ENCODE measurements at places on chromosomes 4 and X. TPM values are rescaled to one million over a fixed set of nuclear protein-coding genes. Genes with fewer than 3 reads are reported as not detected.

GRCh38 chr4:182825003-182825402 lies 92.2 kb downstream of the DCTD start:
- no peak for DNase-seq

DNA sequence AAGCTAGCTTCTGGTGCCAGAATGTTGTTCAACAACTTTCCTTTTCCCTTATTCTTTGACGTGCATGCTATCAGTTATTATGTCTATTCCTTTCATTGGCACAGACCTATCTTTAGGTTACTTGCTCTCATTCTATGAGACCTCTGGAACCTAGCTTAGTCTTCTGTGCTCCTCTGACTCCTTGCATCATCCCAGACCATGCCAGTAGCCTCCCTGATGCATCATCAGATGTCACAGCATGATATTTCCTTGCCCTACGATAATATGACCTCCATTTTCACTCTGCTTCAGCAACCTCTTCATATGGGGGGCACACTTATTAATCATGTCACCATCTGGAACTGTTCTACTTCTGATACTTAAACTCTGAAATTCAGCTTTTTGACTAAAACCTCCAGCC lies 37.2 kb downstream of the CLCN5 start:
- no peak for DNase-seq

DNA sequence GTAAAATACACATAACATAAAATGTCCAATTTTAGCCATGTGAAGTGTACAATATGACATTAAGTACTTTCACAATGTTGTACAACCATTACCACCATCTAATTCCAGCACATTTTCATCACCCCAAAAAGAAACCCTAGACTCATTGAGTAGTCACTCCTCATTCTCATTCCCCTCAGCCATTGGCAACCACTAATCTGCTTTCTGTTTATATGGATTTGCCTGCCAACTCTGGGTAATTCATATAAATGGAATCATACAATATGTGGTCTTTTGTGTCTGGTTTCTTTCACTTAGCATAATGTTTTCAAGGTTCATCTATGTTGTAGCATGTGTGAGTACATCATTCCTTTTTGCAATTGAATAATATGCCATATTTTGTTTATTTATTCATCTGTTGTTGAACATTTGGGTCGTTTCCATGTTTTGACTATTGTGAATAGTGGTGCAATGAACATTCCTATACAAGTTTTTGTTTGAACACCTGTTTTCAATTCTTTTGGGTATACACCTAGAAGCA lies 43.0 kb downstream of the EIF2S3 start:
- DNase-seq: peak; percentile 8

DNA sequence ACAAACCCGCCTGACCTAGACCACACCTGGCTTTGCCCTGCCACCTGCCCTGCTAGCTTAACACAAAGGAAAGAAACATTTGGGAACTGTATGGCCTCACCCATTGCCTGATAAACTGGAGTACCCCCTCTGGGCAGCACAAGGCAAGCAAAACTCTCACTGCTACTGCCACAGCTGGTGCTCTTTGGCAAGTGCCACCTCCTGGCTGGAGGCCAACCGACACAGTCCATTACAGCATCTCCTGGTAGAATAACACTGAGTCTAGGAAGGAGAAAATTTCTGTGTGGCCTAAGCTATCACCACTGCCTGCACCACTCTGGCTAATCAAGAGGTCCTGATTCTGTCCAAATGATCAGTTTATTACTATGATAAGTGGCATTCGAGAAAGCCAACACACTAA lies 18.9 kb upstream of the SPANXN3 start:
- DNase-seq: no peak

- no peak for DNase-seq
These were observed 109.6 kb downstream of the SH2D1A start for GRCh38 chrX:124455966-124456365.

GRCh38 chr4:62517716-62518115 lies 1317.6 kb downstream of the ADGRL3 start:
- no peak for DNase-seq

DNA sequence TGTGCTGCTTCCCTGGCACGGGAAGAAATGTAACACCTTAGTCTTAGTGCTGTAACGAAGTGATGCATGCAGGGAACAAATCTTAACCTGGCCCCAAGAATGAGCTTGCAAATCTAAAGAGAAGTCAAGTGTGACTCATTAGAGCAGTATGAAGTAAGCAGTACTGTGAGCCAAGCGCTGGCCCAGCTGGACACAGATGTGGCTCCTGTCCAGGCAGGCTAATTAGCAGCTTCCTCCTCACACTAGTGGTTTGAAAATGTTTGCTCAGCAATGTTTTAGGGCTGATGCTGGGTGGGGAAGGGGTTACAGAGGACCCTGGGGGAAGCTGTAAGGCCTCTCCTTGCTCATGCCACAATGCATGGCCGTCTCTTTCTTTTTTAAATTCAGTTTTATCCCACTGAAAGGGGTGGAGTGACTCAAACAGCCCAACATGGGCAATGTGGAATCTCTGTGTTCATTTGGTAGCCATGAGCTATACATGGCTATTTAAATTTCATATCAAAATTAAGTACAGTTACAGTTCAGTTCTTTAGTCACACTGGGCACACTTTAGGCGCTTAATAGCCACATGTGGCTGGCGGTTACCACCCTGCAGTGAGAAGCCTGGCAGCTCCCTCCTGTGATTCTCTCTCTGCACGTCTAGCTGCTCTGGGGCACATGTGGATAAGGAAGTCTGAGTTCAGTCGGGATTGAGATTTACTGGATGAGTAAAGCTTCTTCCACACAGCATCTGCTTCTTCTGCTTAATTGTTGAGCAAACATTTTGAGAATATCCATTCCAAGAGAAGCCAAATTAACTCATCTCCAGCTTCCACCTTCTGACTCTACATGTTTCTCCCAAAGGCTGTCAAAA lies 48.8 kb downstream of the MAP7D2 start:
- peak; percentile 72 for DNase-seq

DNA sequence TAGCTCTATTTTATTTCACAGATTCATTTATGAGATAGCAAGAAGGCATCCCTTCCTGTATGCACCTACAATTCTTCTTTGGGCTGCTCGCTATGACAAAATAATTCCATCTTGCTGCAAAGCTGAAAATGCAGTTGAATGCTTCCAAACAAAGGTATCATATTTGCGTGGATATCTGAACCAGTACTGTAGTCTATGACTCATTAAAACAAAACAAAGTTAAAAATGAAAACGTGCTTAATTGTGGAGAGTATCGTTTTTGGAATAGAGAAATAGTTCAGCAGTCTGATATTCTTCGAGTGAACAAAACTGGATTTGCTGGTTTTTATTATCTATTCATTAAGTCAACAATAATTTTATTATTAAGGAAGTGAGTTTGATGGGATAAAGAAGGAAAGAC lies 6.3 kb downstream of the AFP start:
- no peak for DNase-seq

- DNase-seq: no peak
These were observed 2.7 kb downstream of the TNIP2 start for GRCh38 chr4:2753436-2753835.

GRCh38 chr4:15162465-15163283 lies 160.4 kb downstream of the CPEB2 start:
- DNase-seq: peak; percentile 26

GRCh38 chr4:154314248-154314647 lies 177.4 kb downstream of the DCHS2 start:
- DNase-seq: peak; percentile 15

- peak; percentile 9 for DNase-seq
These were observed 14.2 kb upstream of the PABPC4L start for GRCh38 chr4:134215620-134216344.

- peak; percentile 11 for DNase-seq
These were observed 675.2 kb upstream of the INTU start for GRCh38 chr4:126957556-126957955.

GRCh38 chr4:53189011-53189410 lies 176.8 kb downstream of the SCFD2 start:
- peak; percentile 85 for DNase-seq

- no peak for DNase-seq
These were observed 15.6 kb downstream of the MED14 start for GRCh38 chrX:40719731-40720130.

GRCh38 chr4:111934314-111934713 lies 210.9 kb upstream of the FAM241A start:
- no peak for DNase-seq

DNA sequence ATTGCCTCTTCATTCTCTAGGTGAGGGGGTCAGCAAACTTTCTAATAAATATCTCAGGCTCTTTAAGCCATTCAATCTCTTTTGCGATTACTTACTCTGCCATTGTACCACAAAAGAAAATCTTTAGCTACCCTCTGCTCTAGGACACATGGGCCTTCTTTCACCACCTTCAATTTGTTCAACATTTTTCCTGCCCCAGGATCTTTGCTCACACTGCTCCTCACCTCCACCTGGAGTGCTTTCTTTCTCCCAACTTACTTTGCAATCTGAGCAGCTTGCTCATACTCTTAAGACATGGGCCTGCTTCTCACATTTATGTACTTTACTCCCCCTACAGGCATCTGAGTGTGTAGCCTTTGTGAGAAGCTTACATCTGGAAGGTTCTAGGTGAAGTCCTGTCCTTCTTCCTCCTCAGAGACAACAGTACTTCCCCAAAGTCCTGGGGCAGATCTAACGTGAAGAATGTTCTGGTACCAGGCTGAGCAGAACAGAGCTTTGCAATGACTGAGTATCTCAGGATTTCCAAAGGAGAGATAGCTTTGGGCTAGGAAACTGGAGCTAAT lies 55.0 kb upstream of the PRDM5 start:
- peak; percentile 64 for DNase-seq

DNA sequence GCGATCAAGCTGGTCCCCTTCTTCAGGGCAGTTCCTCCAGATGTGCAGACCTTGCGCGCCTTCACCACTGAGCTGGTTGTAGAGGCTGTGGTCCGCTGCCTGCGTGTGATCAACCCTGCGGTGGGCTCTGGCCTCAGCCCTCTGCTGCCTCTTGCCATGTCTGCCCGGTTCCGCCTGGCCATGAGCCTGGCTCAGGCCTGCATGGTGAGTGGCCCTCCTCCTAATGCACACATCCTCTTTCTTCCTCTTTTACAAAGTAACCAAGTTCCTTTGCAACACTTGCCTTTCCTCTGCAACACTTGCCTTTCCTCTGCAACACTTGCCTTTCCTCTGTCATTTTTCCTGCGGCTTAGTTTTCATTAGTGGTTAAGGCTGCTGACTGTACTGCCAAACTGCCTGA lies 1.8 kb downstream of the CCDC22 start:
- no peak for DNase-seq

- DNase-seq: peak; percentile 19
These were observed 41.8 kb upstream of the AP1AR start for GRCh38 chr4:112189754-112190153.

TMEM33 gene
- total RNA-seq: 67.4 TPM

CITED1 gene
- total RNA-seq: not detected

HSFX1 gene
- total RNA-seq: 0.56 TPM

MAGEH1 gene
- 20.6 TPM for total RNA-seq

PCDH18 gene
- 50.7 TPM for total RNA-seq

All from HFFc6 (cell line).